ENCODE measurements at places on chromosomes 7 and 10.

DNA sequence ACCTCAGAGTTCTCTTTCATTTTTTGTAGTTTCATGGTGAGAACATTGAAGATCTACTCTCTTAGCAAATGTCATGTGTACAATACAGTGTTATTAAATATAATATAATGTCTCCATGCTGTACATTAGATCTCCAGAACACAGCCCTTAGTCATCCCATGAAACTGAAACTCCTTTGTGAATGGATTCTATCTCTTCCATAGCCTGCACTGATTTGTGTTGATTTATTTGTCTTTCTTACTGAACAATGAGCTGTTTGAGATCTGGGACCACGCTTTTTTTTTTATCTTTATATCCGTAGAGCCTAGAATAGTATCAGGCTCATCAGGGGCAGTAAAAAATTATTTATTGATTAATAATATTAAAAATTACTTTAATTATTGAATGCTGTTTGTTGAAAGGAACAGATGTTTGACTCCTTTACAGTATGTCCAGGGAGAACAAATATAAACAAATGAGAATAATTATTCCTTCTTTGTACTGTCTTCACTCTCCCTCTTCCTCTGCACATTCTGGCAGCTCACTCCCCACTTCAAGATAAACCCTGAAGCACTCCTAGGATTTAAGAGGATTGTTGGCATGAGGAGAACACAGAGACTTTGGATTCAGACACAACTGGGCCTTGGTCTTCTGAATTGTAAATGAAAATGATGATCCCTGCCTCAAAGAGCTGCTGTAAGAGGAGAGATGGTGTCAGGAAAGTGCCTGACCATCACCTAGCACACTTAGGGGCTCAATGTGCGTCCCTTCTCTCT, 81.6 kb upstream of the MSRB2 start:
- no peak for DNase-seq

GRCh38 chr7:101543846-101544245, 85.2 kb downstream of the MYL10 start:
- no peak for DNase-seq

- DNase-seq, result no peak
Measured at GRCh38 chr10:44619521-44619920, 234.6 kb upstream of the CXCL12 start.

GRCh38 chr10:63698787-63699150, 177.6 kb downstream of the REEP3 start:
- no peak for DNase-seq

GRCh38 chr10:31374146-31374696, 55.2 kb downstream of the ZEB1 start:
- DNase-seq, result no peak

DNA sequence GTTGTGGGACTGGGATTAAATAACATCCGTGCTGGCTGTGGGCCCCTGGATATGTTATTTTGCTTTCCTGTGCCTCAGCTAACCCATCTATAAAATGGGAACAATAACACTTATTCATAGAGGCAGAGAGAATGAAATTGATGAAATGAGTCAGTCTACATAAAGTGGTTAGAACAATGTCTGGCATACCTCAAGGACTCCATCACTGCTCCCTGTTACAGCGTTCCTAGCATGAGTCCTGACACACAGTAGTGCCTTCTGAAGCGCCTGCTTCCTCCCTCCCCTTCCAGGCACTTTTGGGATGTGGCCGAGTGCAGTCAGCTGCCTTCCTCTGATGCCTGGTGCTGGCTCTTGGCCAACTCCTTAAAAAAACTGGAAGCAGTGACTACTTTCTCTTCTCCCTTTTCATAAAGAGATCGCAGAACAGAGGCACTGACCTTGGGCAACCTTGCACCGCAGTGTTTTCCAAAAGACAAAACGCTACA, 108.4 kb upstream of the ZMIZ1 start:
- no peak for DNase-seq

- DNase-seq, result no peak
Measured at GRCh38 chr10:28668363-28669226, 8.7 kb upstream of the BAMBI start.

GRCh38 chr7:122038904-122039303, 105.1 kb downstream of the AASS start:
- DNase-seq, result no peak

GRCh38 chr10:18743926-18744325, 84.7 kb downstream of the ARL5B start:
- DNase-seq, result no peak

DNA sequence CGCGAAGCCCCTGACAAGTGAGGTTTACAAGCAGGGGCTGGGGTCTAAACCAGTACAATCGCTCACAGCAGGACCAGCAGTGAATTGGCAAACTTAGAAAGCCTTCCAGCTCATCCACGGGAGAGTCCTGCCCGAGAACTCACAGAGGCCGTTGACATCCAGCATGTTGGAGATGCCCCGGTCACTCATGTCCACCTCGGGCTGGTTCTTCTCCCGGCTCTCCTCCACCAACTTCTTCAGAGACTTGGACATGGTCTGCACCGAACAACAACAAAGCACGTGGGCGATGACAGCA, 447 bp downstream of the RSU1 start:
- no peak for DNase-seq

GRCh38 chr10:130020651-130021382, 56.7 kb upstream of the EBF3 start:
- no peak for DNase-seq

- peak; percentile 21 for DNase-seq
Measured at GRCh38 chr7:94042381-94042780, 38.2 kb upstream of the BET1 start.

DNA sequence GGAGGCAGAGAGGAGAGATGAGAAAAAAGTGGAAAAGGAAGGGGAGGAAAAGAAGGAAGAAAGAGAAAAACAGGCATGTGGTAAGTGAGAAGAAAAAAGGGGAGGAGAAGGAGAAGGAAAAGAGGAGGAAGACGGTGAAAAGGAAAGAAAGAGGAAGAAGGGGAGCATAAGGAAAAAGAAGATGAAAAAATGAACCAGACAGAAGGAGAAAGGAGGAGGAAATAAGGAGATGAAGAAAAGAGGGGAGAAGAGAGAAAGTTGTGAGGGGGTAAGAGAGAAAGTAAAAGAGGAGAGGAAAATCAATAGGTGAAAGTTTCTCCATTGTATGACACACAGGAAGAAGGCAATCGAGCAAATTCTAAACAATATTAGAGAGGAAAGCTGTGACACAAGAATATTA, 663.8 kb downstream of the GRID1 start:
- no peak for DNase-seq

- no peak for DNase-seq
Measured at GRCh38 chr10:114482480-114483304, 78.4 kb upstream of the AFAP1L2 start.

DNA sequence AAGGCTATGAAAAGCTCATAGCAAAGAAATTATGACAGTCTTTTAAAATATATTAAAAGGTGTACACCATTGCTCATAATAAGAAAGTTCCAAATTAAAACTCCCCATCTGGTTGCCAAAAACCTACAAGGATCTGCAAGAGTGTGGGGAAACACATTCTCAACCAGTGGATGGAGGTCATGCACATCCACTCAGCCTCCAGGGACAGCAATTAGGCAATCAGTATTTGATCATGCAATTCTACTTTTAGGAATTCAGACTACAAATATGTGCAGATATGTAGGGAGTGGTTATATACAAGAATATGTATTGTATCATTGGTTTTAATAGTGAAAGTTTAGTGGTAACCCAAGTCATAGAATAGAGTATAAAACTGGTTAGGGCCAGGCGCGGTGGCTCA, 157.8 kb downstream of the FGFR2 start:
- DNase-seq, result no peak

GRCh38 chr7:131224996-131225395, 102.7 kb upstream of the MKLN1 start:
- DNase-seq, result no peak

- no peak for DNase-seq
Measured at GRCh38 chr7:118642396-118642795, 417.9 kb downstream of the ANKRD7 start.

GRCh38 chr10:93921338-93921737, 27.6 kb downstream of the SLC35G1 start:
- no peak for DNase-seq

- no peak for DNase-seq
Measured at GRCh38 chr7:135681762-135682161, 19.4 kb downstream of the STMP1 start.

- no peak for DNase-seq
Measured at GRCh38 chr7:17462131-17462631, 163.7 kb downstream of the AHR start.
